ENCODE measurements at places on chromosomes 12 and 14. TPM values are rescaled to one million over a fixed set of nuclear protein-coding genes. Genes with fewer than 3 reads are reported as not detected.

Gene RFX4
- total RNA-seq = not detected

GRCh38 chr12:14394317-14395073 lies 29.0 kb downstream of the ATF7IP start:
- H3K4me3 ChIP-seq = peak overlapping the region; percentile 85
- H3K27me3 ChIP-seq = no peaks in the 10 kb centered on the region
- DNase-seq = peak; percentile 66
- peaks cover 61% of the 10 kb centered on the region for H3K36me3 ChIP-seq
- peaks cover 78% of the 10 kb centered on the region for H3K4me1 ChIP-seq

Gene LRIG3
- not detected for total RNA-seq

- H3K36me3 ChIP-seq = no peaks in the 10 kb centered on the region
- no peak for DNase-seq
- no peaks in the 10 kb centered on the region for H3K27me3 ChIP-seq
- H3K4me3 ChIP-seq = no peak overlapping the region
- H3K4me1 ChIP-seq = no peaks in the 10 kb centered on the region
- no peak overlapping the region for H3K27ac ChIP-seq
Observed at GRCh38 chr12:94062796-94063635, 85.4 kb upstream of the PLXNC1 start.

Gene PLEKHD1
- total RNA-seq = 0.07 TPM

GRCh38 chr14:71362282-71362681 lies 455.0 kb downstream of the PCNX1 start:
- H3K4me3 ChIP-seq = no peak overlapping the region
- H3K4me1 ChIP-seq = peaks cover 61% of the 10 kb centered on the region
- DNase-seq = no peak
- H3K27ac ChIP-seq = no peak overlapping the region

Gene MGAT2
- 32.7 TPM for total RNA-seq

Gene ESR2
- 0.31 TPM for total RNA-seq

Gene C1QL4
- not detected for total RNA-seq

Gene RPGRIP1
- not detected for total RNA-seq

Gene COQ6
- 20.2 TPM for total RNA-seq

DNA sequence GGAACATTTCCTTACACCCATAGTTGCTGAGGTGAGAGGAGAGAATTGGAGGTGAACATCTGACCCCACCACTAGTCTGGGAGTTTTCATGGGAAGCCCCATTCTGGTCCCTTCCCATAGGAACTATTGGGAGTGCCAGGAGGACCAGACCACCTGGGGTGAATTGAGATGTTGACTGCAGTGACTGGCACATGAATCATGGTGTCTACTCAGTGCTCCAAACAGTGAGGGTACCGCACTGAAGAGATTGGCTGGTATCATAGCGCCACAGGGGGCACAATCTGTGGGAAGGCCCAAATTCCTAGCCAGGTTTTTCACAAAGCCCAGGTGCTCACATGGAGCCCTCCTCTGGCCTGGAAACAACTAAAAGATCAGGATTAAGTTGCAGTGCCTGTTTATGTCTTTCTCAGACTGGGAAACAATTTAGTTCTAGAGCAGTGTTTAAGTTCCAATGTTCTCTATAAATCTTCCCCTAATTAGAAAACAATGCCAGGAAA lies 3.7 kb upstream of the RNASE9 start:
- H3K4me3 ChIP-seq = no peak overlapping the region
- peaks cover 7% of the 10 kb centered on the region for H3K4me1 ChIP-seq
- no peak overlapping the region for H3K27ac ChIP-seq
- DNase-seq = no peak
- no peaks in the 10 kb centered on the region for H3K27me3 ChIP-seq

- H3K27me3 ChIP-seq = no peaks in the 10 kb centered on the region
- DNase-seq = no peak
Observed at GRCh38 chr12:20063116-20063515, 305.2 kb upstream of the PDE3A start.

Gene APOF
- not detected for total RNA-seq

GRCh38 chr14:31934767-31935266 lies 142.3 kb upstream of the ARHGAP5 start:
- H3K27ac ChIP-seq = no peak overlapping the region
- no peaks in the 10 kb centered on the region for H3K36me3 ChIP-seq
- H3K4me1 ChIP-seq = peaks cover 9% of the 10 kb centered on the region
- DNase-seq = no peak
- peaks cover 2% of the 10 kb centered on the region for H3K27me3 ChIP-seq

- H3K27ac ChIP-seq = peak overlapping the region; percentile 100
- peaks cover 8% of the 10 kb centered on the region for H3K36me3 ChIP-seq
- DNase-seq = no peak
- peak overlapping the region; percentile 91 for H3K4me3 ChIP-seq
Observed at GRCh38 chr12:108635997-108636808, 2.5 kb upstream of the SELPLG start.

DNA sequence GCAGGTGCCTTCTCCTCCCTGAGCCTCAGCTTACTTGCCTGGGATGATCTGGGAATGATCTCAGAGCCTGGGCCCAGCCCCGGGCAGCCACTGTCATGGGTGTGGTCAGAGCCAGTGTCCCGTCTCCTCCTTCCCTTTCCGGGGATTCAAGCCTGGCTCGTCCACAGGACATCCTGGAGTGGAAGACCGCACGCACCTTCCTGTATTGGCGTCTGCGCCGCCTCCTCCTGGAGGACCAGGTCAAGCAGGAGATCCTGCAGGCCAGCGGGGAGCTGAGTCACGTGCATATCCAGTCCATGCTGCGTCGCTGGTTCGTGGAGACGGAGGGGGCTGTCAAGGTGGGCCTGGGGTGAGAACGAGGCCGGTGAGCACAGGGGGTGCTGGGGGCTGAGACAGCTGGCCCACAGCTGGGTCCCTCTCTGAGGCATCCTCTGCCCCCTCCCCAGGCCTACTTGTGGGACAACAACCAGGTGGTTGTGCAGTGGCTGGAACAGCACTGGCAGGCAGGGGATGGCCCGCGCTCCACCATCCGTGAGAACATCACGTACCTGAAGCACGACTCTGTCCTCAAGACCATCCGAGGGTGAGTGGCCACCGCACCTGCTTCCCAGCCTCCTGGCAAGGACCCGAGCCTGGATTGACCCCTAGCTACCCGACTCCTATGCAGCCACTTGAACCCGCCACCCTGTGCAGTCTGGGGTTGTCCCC lies 44.0 kb downstream of the FOXN4 start:
- no peaks in the 10 kb centered on the region for H3K4me1 ChIP-seq
- no peaks in the 10 kb centered on the region for H3K27me3 ChIP-seq
- H3K36me3 ChIP-seq = peaks cover 10% of the 10 kb centered on the region
- DNase-seq = no peak
- H3K4me3 ChIP-seq = no peak overlapping the region

Gene SERPINA10
- total RNA-seq = not detected

- H3K36me3 ChIP-seq = no peaks in the 10 kb centered on the region
- no peak overlapping the region for H3K4me3 ChIP-seq
- H3K4me1 ChIP-seq = no peaks in the 10 kb centered on the region
- H3K27ac ChIP-seq = no peak overlapping the region
Observed at GRCh38 chr12:74660442-74660841, 122.8 kb downstream of the ATXN7L3B start.

- H3K27ac ChIP-seq = peak overlapping the region; percentile 42
- H3K4me1 ChIP-seq = peaks cover 14% of the 10 kb centered on the region
- no peak overlapping the region for H3K4me3 ChIP-seq
- peak; percentile 9 for DNase-seq
Observed at GRCh38 chr12:109967383-109968031, 28.7 kb downstream of the GIT2 start.

- H3K27ac ChIP-seq = no peak overlapping the region
- no peaks in the 10 kb centered on the region for H3K36me3 ChIP-seq
- H3K27me3 ChIP-seq = no peaks in the 10 kb centered on the region
- H3K4me1 ChIP-seq = peaks cover 2% of the 10 kb centered on the region
- DNase-seq = no peak
Observed at GRCh38 chr12:12779529-12779928, 5.9 kb upstream of the APOLD1 start.

DNA sequence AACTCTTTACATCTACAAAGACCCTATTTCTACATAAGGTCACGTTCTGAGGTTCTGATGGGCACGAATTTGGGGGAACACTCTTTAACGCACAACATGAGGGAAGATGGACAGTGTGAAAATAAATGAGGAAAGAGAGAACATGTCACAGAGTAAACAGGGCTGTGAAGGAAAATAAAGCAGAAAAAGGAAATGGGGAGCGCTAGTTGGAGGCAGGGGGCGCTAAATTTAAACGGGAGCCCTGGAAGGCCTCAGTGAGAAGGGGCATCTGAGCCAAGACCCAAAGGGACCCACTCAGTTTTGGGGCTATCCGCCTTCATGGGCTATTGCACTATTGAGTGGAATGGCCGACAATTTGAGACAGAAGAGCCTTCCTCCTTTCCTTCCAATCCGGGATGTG lies 50.5 kb downstream of the PLXNC1 start:
- H3K4me1 ChIP-seq = peaks cover 18% of the 10 kb centered on the region
- no peak overlapping the region for H3K4me3 ChIP-seq
- no peaks in the 10 kb centered on the region for H3K27me3 ChIP-seq
- H3K27ac ChIP-seq = no peak overlapping the region
- DNase-seq = no peak

Gene HDAC7
- 373 TPM for total RNA-seq

Gene RD3L
- not detected for total RNA-seq

Gene IRAK3
- 0.34 TPM for total RNA-seq

Gene HRK
- total RNA-seq = not detected

GRCh38 chr12:12519354-12519998 lies 43.2 kb downstream of the DUSP16 start:
- peaks cover 28% of the 10 kb centered on the region for H3K36me3 ChIP-seq
- no peak for DNase-seq
- H3K27me3 ChIP-seq = no peaks in the 10 kb centered on the region
- no peak overlapping the region for H3K4me3 ChIP-seq
- H3K27ac ChIP-seq = no peak overlapping the region

Gene AKAP5
- total RNA-seq = 1.6 TPM

GRCh38 chr14:69240527-69241173 lies 19.3 kb upstream of the GALNT16 start:
- peaks cover 5% of the 10 kb centered on the region for H3K36me3 ChIP-seq
- H3K4me1 ChIP-seq = peaks cover 4% of the 10 kb centered on the region
- H3K27me3 ChIP-seq = no peaks in the 10 kb centered on the region
- DNase-seq = no peak
- H3K4me3 ChIP-seq = no peak overlapping the region
